Activated CD8-positive, alpha-beta memory T cell treated with anti-CD3 and anti-CD28 coated beads, Interleukin-2, amount 10 ng/mL, durations not matched to agents 7 days and 5 days (primary cell): ENCODE measurements at places on chromosomes 7 and 10. TPM values are rescaled to one million over a fixed set of nuclear protein-coding genes. Genes with fewer than 3 reads are reported as not detected.

- DNase-seq: no peak
These were observed 234.9 kb upstream of the MBL2 start for GRCh38 chr10:53007527-53007842.

GRCh38 chr7:37354656-37355131 is 94.0 kb downstream of the ELMO1 start:
- DNase-seq: peak; percentile 60

DNA sequence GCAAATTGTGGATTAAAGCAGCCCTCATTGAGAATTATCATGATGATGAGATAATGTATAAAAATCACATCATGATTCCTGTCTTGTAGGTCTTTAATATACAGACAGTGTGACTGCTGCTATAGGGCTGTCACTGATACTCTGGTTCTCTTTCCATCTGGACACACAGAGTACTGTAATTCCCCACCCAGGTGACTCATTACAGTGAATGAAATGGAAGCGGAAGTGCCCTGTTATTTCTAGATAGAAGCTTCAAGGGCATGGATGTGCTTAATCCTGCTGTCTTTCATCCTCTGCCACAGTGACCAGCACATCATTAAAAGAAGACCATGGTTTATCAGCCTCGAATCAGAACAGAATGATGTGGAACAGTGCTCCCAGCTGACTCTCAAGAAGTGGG is 1234.0 kb downstream of the SORCS3 start:
- DNase-seq: no peak

- no peak for DNase-seq
These were observed 327.8 kb downstream of the WDR11 start for GRCh38 chr10:121179006-121179405.

DNA sequence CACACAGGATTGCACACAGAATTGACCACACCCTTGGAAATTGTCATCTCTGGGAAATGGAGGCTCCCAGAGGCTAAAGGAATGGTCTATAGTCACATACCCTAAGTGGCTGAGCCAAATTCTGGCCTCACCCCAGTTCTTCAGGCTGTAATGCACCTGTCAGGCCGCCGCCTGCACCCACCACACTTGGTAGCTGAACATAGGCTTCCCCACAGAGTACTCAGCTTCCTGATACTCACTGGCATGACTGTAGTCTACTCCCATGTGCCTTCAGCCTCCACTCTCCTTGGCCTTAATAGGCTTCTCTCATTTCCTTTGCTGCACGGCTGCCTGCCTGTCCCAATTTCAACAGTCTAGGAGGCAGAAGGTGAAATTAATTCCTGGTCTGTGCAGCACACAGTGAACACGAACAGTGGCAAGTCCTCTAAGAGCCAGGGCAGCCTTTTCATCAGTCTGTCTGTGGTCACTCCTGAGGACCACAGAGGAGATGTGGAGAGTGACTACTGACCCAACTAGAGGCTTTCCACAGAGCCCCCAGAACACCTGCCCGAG is 42.5 kb downstream of the NUDCD3 start:
- no peak for DNase-seq

Gene RAB19
- 5.0 TPM for total RNA-seq

DNA sequence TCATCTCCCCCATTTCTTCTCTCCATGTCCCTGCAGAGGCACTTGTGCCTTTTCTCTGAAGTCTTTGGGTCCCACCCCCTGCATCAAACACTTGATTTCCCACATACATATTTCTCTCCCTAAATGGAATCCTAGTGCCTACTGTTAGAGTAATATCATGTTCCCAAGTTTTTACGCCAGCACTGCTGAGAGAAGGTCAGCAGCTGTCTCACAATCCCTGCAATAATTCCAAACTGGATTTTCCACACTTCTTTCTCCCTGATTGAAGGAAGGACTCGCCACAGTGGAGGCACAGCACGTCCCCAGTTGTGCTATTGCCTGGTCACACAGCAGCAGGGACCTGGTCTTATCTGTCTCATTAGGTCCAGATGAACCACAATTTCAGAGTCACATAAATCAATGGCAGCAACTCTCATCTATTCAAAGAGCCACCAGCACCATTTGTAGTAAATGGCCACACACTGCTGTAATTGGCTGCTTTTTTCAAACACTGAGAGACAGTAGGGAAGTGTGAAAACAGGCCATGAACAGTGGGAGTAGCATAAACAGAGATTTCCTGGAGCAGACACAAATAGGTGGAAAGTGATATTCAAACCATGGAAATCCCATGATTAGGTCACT is 605.5 kb downstream of the XPNPEP1 start:
- no peak for DNase-seq

DNA sequence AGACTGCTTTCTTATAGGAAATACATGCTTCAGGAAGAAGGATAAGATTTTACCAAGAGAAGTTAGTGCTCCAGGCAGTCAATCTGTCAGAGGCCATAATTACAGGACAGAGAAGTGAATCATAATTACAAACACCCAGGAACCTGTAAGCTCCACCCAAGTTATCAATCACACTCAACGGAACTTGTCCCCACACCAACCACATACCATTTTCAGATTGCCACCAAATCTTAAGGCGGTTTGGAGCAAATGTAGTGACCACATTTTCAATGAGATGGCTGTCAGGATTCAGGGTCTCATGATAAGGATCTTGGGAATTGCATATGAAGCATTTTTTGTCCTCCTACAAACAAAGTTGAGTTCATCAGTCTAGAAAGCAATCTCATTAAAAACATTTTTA is 4.8 kb downstream of the LAMB1 start:
- no peak for DNase-seq

DNA sequence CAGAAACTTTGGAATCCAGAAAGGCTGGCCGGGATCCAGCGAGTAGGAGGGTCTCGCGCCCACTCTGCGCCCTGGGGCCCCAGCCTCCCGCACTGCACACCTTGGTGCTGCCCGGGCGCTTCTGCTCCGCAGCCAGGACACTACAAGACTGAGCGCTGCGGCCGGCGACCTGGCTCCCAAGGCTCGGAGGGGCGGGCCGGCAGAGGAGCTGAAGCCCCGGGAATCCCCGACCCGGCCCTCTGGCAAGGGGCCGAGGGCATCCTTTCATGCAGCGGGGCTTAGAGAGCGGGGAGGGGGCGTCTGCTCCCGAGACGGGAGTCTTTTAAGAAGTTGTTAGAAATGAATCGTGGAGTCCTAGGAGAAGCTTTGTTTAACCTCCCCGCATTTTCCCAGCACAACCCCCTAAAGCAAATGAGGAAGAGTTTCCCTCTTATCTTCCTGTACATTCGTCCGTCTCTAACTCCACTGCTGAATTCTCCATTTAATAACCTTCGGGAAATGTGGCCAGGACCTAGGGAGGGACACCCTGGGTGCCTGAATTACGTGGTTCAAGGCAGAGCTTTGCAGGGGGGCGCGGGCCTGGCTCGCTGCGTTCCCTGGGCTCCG is 1.1 kb downstream of the VWC2 start:
- no peak for DNase-seq

DNA sequence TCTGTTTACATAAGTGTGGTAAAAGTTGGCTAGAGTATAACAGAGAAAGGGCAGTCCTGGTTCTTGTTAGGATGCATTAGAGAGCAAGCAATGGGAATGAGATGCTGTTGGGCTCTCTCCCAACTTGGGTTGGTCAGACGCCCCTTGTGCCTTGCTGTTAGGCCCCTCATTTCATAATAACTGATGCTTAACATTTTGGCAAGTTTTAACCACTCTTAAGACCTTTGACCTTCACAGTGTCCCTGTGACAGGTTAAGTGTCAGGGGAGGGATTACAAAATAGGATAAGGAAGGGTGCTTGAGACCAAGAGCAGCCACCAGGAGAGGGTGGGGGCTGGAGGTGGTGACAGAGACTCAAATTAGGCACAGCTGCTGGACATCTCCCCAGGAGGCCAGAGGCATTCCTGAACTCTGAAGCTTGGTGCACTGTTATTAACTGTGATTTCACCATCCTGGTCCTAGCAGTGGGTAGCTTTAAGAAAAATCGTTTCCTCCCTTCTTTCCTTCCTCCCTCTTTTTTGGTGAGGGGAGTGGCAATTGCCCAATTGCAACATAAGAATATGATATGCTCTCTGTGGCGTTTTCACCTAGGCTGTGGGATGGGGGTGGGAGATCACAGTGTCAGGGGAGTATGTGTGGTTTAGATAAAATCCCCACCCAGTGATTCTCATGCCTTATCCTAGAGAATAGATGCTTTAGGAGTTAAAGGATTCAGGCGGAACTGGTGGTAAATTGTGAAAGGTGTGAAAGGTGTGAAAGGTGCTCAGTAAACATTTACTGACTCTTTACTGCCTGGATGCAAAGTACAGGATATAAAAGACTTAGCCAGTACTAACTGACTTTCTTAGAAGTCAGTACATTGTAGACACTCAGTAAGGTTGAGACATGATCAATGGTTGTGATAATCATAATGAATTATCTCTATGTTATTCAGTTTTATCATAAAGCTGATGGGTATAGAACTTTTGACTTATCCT is 270.5 kb downstream of the BICC1 start:
- no peak for DNase-seq

Gene HOXA4
- total RNA-seq: not detected

Gene CCDC3
- total RNA-seq: 0.12 TPM

DNA sequence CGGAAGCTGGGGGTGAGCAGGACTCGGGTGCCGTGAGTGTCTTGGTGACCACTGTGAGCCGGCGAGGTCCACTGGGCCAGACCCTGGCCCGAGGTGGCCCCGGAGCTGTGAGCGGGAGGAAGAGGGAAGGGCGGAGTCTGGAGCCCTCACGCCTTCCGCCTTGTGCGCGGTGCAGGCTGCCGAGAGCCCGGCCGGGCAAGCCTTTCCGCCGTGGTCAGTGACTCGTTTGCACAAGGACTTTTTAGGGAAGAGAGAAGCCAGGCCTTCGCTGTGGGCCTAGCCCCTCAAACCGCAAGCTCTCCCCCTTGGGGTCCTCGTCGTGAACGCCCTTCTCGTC is 40.9 kb upstream of the ZNF32 start:
- peak; percentile 47 for DNase-seq

GRCh38 chr10:50362547-50363125 is 111.3 kb upstream of the ASAH2 start:
- DNase-seq: no peak

Gene NME8
- total RNA-seq: not detected

GRCh38 chr7:20506175-20506574 is 109.3 kb upstream of the ABCB5 start:
- no peak for DNase-seq

DNA sequence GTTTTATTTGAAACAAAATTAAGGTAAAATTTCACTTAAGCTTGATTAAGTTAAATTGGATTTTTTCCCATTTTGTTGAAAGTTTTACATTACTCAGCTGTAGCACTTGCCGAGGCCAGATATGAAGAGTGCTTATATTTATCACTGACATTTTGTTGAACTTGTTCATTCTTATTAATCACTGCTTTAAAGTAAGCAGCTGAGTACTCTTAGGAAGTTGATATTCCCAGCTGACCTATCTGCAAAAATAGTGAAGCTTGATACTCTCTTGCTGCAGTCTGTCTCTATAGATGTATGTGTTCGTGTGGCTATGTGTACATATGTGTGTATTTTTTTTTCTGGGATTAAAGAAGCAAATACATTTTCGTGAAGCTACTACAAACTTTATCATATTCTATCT is 150.0 kb downstream of the SKAP2 start:
- DNase-seq: no peak

GRCh38 chr10:78341953-78342614 is 308.4 kb downstream of the RPS24 start:
- DNase-seq: peak; percentile 34

Gene TEX36
- not detected for total RNA-seq

- DNase-seq: no peak
These were observed 236.8 kb downstream of the DYNC1I1 start for GRCh38 chr7:96009148-96009547.

Gene WDFY4
- not detected for total RNA-seq

- DNase-seq: no peak
These were observed 58.3 kb downstream of the SHOC2 start for GRCh38 chr10:110977662-110978061.

- DNase-seq: no peak
These were observed 33.7 kb upstream of the PLXNA4 start for GRCh38 chr7:132609906-132610520.

GRCh38 chr7:138625849-138626230 is 75.3 kb downstream of the SVOPL start:
- no peak for DNase-seq

DNA sequence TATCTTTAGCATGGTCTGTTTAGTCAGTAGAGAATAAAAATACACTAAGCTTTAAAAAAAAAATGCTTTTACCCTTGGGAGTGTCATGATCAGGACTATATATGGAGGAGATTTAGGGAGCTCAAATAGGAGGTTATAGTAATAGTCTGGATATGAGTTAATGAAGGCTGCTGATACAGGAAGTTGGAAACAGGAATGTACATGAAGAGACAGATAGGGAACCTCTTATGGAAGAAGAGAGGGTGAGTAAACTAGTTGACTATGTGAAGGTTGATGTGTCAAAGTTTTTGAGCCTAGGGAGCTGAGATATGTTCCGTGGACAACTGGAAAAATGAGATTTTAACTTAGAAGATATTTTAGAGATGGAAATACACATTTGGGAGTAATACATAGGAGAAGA is 472.0 kb upstream of the FZD8 start:
- DNase-seq: no peak

DNA sequence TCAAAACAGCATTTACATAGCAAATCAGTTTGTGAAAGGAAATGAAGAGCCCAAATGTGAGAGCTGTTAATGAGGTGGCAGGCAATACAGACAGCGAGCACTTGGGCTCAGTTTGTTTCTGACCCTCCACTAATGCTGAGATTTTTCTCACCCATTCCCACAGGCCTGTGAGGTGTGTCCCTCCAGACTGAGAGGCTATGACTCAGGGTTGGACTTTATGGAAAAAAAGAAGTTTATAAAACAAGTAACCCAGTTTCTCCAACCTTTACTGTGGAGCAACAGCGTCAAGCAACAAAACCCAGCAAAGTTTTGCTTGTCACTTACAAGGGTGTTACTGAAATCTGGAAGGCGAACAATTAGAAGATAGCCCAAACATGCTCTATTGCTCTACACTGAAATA is 4.9 kb upstream of the FEZF1 start:
- DNase-seq: no peak

Gene TES
- 98.5 TPM for total RNA-seq

DNA sequence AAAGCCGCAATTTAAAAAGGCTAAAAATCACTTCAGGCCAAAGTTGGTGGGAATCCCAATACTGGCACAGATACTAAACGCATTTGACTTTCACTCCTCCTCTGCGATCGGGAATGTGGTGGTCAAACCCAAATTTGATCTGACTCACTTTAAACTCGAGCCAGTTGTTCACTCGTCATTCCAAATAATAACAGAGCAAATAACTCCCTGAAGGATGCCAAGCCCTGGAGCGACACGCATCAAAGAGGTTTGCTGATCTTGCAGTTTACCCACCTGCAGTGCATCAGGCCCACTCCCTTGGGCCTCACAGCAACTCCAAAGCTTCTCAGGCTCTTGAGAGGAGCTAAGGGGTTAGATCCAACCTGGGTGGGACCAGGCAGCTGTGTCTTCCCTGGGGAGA is 12.2 kb downstream of the PTN start:
- DNase-seq: no peak

Gene CLCN1
- 0.09 TPM for total RNA-seq

Gene TMEM140
- total RNA-seq: 19.9 TPM

- DNase-seq: no peak
These were observed 253.7 kb downstream of the ELMO1 start for GRCh38 chr7:37194943-37195342.

Gene MUC12
- 0.64 TPM for total RNA-seq
